ENCODE measurements at places on chromosomes 5 and 9. TPM values are rescaled to one million over a fixed set of nuclear protein-coding genes. Genes with fewer than 3 reads are reported as not detected.

The ACO1 gene
- polyA plus RNA-seq, result 46.1 TPM

The CARTPT gene
- not detected for polyA plus RNA-seq

The ZDHHC11B gene
- 1.9 TPM for polyA plus RNA-seq

The ADAMTS12 gene
- 4.2 TPM for polyA plus RNA-seq

The MZB1 gene
- not detected for polyA plus RNA-seq

The SEPTIN8 gene
- 17.6 TPM for polyA plus RNA-seq

The FBXL7 gene
- polyA plus RNA-seq, result 10.6 TPM

Measured in hepatocyte (in vitro differentiated cells).